ENCODE measurements at places on chromosomes 7 and 10.

DNA sequence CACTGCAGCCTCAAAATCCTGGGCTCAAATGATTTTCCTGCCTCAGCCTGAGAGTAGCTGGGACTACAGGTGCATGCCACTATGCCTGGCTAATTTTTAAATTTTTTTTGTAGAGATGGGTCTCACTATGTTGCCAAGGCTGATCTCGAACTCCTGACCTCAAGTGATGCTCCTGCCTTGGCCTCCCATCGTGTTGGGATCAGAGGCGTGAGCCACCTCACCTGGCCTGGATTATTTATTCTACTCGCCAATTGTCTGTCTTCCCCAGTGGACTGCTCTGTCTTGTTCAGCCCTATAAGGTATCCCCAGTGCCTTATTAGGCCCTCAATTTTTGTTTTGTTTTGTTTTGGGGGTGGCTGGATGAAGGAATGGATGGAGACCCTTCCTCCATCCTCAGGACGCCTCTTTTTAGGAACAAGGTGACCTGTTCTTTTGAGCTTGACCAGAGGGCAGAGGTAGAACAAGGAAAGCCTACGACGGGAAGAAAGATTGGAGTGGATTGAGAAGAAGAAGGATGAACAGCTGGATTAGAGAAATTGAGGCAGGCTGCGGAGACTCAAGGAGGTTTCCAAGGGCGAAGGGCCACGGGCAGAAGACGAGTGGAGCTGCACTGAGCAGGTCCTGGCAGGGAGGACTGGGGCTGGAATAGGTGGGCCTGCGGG, 541 bp upstream of the DENND10 start:
- DNase-seq: no peak

- DNase-seq: no peak
Observed at GRCh38 chr7:4066206-4066605, 615.9 kb upstream of the FOXK1 start.

GRCh38 chr10:124989526-124989925, 47.6 kb downstream of the ZRANB1 start:
- no peak for DNase-seq

DNA sequence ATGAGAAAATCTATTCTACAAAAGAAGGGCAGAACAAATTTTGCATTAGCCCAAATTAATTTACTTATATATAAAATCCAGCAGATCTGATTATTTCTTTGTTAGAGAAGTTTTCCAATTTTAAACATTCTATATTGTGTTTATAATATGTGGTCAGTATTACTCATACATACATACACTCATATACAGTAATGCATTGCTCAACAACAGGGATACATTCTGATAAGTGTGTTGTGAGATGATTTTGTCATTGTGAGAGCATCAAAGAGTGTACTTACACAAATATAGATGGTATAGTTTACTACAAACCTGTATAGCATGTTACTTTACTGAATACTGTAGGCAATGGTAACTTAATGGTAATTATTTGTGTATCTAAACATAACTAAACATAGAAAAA, 239.6 kb upstream of the ETV1 start:
- DNase-seq: no peak

DNA sequence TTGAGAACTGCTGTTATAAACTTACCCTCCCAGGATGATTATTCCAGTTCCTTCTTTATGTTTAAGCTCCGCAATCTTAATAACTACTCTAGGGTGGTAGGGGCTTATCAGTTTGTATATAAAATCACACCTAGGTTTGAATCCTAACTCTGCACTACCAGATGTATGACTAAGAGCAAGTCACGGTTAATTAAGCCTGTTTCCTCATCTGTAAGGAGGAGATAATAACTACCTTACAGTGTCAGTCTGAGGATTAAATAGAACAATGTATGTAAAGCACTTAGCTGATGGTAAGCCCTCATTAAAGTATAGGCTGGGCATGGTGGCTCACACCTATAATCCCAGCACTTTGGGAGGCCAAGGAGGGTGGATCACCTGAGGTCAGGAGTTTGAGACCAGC, 9.2 kb downstream of the DNA2 start:
- no peak for DNase-seq

GRCh38 chr10:65313406-65313805, 1612.4 kb upstream of the LRRTM3 start:
- DNase-seq: no peak

DNA sequence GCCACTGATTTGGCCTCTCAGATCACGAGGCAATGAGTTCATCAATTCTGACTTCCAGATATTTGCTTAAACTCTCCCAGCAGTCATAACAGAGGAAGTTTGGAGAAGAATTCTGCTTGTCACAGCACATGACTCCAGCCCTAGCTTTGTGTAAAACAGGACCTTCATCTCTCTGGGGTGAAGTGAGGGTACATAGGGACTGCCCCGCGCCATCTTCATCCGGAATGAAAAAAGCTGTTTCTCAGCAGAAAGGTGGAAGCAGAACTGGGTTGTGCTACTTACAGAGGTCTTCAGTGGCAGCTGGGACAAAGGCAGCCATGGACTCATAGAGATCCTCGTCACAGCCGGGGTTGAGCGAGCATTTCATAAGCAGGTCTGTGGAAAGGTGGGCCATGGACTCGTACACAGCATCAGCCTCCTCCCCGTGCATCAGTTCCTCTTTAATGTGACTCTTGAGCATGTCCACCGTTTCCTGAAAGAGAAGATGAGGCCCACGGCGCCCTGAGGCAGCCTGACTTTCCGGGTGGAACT, 58.4 kb upstream of the TM9SF3 start:
- no peak for DNase-seq

- DNase-seq: no peak
Observed at GRCh38 chr7:28293527-28293835, 112.9 kb upstream of the JAZF1 start.

DNA sequence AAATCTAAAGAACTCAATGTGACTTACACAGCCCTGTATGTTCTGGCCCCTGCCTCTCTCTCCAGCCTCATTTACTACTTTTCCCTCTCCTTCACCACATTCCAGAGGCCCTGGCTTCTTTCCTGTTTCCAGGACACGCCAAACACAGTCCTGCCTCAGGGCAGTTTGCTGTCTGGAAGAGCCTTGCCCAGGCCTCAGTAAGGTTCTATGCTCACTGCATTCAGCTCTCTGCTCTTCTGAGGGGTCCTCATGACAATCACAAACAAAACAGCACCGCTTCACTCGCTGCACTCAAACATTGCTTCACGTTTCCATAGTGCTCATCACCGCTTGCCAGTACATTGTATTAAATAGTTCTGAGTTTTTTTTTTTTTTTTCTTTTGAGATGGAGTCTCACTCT, 35.1 kb upstream of the GARS1 start:
- no peak for DNase-seq

DNA sequence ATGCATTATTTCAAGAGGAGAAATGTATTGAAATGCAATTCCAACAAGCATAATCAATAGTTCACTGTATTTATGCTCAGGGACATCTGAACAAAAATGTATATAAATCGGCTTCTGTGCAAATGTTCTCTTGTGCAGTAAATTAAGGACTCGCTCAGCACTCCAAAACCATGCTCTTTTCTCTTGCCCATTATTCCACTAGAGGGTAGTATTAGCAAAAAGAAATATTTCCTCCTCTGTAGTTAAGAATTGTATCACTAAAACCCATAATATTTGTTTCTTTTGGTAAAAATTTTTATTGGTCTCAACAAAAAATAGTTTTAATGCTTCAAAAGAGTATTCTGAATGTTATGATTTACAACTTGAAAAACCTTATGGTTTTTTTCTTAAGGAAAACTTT, 803.1 kb downstream of the PCDH15 start:
- no peak for DNase-seq

- no peak for DNase-seq
Observed at GRCh38 chr7:149713061-149713730, 60.2 kb downstream of the ZNF467 start.

DNA sequence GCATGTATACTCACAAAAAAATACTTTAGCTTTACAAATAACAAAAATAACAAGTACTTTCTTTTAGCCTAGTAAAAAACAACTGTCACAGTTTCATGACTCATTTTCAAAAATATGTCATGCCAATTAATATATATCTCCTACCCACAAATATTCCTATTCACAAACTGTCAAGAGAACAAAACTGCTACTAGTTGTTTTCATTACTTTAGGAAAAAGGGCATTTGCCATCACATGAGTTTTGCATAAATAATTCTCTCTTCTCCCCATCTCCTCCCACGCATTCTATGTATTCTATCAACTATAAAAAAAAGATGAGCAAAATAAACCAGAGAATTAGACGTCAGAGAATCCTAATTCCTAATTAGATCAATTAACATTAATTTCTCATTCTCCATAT, 87.6 kb downstream of the PIP4K2A start:
- no peak for DNase-seq

GRCh38 chr10:97279121-97279815, 13.2 kb downstream of the ARHGAP19 start:
- no peak for DNase-seq

DNA sequence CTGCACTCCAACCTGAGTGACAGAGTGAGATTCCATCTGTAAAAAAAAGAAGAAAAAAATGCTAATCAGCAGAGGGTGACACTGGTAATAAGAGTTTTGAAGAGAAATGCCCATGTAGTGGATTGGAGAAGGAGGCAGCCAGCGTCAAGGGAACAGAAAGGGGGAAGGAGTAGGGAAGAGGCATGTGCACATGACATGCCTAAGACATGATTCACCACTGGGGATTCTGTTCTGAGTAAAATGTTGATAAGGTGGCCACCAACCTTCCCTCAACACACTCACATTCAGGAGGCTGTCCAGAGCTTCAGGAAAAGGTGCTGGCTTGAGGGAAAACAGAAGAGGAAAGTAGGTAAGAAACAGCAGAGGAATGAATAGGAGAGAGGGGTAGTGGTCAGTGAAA, 39.9 kb downstream of the AKR1D1 start:
- no peak for DNase-seq

- DNase-seq: no peak
Observed at GRCh38 chr7:29356631-29357030, 162.1 kb downstream of the CHN2 start.

GRCh38 chr7:15330943-15331342, 230.9 kb downstream of the AGMO start:
- no peak for DNase-seq

DNA sequence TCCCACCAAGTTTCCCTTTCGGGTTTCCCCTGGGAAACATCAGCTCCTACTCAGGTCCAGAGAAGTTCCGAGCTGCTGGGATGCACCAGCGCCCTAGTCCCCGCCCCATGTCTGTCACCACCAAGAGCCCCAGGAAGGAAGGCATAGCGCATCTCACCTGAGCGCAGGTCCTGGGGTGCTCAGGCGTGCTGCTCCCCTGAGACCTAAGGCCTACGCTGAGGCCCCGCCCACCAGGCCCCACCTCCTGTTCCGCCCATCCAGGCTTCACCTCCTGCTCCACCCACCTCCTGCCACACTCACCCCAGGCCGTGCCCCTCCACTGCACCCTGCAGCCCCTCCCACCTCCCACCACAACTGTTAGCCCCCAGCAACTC, 1.2 kb upstream of the TFR2 start:
- no peak for DNase-seq

DNA sequence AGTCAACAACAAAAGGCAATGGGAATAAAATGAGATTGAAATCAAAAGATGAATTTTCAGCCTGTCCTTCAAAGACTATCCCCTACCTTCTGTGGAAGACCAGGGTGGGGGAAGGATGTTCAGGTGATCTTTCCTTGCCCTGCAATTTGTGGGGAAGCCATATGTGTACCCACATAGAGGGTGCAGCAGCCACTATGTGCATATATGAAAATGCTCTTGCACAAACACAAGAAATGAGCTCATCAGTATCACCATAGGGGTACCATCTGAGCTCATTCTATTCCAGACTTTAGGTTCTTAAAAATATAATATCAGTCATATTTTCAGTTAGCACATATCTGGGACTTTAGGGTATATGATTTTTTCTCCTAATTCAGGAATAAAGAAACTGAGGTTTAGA, 17.7 kb downstream of the GIMAP5 start:
- DNase-seq: no peak

GRCh38 chr7:126658684-126659083, 594.1 kb downstream of the GRM8 start:
- DNase-seq: no peak

- no peak for DNase-seq
Observed at GRCh38 chr7:104362756-104363155, 34.4 kb downstream of the LHFPL3 start.

GRCh38 chr7:70857793-70858545, 274.0 kb upstream of the GALNT17 start:
- no peak for DNase-seq

GRCh38 chr7:120586571-120586970, 271.4 kb downstream of the TSPAN12 start:
- no peak for DNase-seq

- DNase-seq: no peak
Observed at GRCh38 chr7:100472854-100473499, 6.0 kb downstream of the TSC22D4 start.

DNA sequence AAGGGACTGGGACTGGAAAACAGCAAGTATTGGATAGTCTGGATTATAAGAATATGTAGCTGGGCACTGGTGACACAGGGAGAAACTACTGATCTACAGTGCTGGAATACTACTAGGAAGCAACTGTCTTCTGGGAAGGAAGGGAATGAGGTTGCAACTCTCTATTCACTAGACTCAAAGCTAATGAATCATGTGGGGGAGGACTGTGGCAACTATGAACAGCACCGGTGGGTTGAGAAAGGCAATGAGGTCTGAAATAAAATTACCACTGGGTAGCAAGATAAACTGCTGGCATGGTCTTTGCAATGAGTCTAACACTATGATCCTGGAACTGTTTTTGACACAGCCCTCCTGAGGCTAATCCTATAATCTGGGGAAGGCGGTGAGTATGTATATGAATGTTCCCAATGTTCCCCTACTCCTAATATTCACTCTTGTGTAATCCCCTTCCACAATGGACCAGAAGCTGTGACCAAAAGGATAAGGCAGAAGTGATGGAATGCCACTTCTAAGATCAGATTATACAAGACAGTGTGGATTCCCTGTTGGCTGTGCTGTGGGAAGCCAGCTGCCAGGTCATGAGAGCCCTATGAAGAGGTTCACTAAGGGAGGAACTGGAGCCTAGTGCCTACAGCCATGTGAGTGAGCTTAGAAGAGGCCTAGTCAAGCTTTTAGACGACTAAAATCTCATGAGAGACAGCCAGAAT, 101.3 kb upstream of the DNAJB12 start:
- DNase-seq: no peak

DNA sequence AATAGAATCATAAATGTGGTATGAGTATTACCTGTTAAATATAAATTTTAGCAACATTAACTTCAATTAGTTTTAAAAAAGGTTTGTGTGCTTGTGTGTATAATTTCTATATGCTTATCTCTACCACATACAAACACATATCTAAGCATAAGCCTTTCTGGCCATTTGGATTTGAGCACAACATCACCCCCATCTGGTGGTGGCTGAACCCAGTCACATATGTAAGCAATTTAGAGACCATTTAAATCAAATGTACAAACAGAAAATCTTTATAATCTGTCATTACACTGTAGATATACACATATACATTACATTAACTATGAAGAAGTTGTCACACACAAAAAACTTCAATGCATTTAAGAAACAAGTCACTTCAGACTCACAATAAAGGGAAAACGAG, 31.7 kb downstream of the GPR22 start:
- DNase-seq: no peak
